ENCODE measurements at places on chromosomes 16 and 17.

GRCh38 chr16:84161037-84161436 is 15.9 kb downstream of the DNAAF1 start:
- DNase-seq: no peak

DNA sequence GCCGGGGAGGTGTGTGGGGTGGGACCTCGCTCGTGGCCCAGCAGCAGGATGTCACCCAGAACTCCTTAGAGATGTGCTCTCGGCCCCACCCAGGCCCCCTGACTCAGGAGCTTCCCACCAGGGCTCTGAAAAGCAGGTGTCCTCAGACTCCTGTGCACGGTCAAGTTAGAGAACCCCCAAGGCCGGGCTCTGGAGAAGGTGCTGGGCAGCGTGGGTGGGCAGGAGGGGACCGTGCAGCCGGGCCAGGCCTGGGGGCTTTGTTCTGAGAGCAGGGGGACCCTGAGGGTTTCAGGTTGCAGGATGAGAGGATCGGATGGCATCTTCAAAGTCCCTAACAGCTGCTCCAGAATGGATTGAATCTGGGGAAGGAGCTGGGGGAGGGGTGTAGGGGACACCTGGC is 164.4 kb upstream of the CIBAR2 start:
- no peak for DNase-seq

GRCh38 chr16:55222486-55222885 is 101.5 kb upstream of the IRX6 start:
- no peak for DNase-seq

GRCh38 chr16:4402439-4403132 is 13.8 kb downstream of the CORO7 start:
- DNase-seq: peak; percentile 79

DNA sequence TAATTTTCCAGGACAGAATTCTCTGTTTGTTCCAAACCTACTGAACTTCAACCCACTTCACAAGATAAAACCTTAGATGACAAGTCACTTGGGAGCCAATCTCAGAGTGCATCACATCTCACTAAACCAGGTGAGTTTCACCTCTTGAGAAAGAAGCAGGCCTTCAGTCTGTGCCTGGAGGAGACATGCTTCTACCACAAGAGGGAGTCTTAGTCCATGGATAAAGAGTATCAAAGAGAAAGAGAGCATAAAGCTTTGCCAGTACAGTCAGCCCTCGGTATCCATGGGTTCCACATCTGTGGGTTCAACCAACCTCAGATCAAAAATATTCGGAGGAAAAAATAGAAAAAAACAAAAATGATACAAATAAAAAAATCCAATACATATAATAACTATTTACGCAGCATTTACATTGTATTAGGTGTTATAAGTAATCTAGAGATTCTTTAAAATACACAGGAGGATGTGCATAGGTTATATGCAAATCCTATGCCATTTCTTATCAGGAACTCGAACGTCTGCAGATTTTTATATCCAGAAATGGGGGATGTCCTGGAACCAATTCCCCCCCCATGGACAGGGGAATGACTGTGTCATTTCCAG is 37.7 kb downstream of the DUSP14 start:
- peak; percentile 59 for DNase-seq

DNA sequence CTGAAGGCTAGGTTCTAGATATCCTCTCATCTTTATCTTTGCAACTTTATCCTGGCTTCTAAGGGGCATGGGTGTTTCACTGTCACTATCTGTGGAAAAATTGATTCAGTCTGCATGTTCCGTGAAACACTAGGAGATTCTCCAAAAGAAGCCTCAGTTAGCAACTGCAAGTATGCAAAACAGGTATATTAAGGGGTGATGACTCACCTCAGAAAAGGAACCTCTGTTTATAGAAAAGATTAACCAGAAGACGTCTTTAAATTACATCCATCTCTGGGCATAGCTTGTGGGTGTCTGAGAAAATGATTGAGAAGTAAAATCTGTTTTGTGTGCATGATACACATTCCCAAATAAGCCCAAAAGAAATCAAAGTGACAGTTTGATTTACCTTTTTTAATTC is 353.8 kb upstream of the HSBP1 start:
- no peak for DNase-seq

GRCh38 chr17:19647697-19648474 is 665 bp upstream of the ALDH3A2 start:
- peak; percentile 59 for DNase-seq

- no peak for DNase-seq
Observed at GRCh38 chr17:76266244-76266938, 1.2 kb downstream of the UBALD2 start.

- DNase-seq: no peak
Observed at GRCh38 chr17:3770466-3770865, 30.5 kb downstream of the ITGAE start.

- DNase-seq: no peak
Observed at GRCh38 chr16:48146710-48147109, 9.1 kb downstream of the ABCC12 start.

DNA sequence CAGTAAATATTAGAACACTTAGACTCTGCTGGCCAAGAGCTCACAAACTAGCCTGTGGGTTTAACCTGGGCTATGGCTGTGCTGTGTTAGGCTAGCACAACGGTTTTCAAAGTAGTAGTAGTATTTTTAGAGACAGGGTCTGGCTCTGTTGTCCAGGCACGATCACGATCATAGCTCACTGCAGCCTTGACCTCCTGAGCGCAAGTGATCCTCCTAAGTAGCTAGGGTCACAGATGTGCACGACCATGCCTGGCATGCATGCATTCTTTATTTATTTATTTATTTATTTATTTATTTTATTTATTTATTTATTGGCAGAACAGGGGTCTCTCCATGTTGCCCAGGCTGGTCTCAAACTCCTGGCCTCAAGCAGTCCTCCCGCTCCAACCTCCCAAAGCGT is 10.3 kb downstream of the MRPL27 start:
- no peak for DNase-seq

GRCh38 chr16:31402687-31403086 is 9.6 kb downstream of the ITGAD start:
- no peak for DNase-seq

- no peak for DNase-seq
Observed at GRCh38 chr17:57256708-57257112, 387 bp downstream of the MSI2 start.

DNA sequence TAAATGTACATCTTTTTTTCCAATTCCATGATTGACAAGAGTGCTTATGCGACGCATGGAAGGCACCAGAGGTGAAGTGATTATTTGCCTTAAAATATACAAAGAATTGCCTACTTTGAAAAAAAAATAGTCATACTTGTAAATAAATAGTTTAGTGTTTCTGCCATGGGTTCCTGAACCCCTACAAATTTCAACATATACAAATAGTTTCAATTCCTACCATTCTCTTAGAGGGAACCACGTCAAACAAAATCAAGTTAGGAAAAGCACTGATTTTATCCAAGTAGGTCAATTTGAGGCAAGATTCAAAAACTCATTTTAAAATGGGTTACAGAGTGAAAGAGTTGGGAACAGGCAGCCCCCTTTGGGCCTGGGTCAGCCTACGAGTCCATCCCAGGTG is 11.7 kb downstream of the CMTM3 start:
- DNase-seq: no peak

- no peak for DNase-seq
Observed at GRCh38 chr17:31388770-31389656, 2.5 kb upstream of the RAB11FIP4 start.
